ENCODE measurements at places on chromosomes 3 and 15. TPM values are rescaled to one million over a fixed set of nuclear protein-coding genes. Genes with fewer than 3 reads are reported as not detected.

The TRPM1 gene
- not detected for total RNA-seq

The THAP10 gene
- total RNA-seq = 6.0 TPM

The CHRNB4 gene
- 1.8 TPM for total RNA-seq

The SPG11 gene
- total RNA-seq = 82.8 TPM

All from diencephalon (tissue), 1 donor.